ENCODE measurements at places on chromosomes 4 and X. TPM values are rescaled to one million over a fixed set of nuclear protein-coding genes. Genes with fewer than 3 reads are reported as not detected.

The AMER1 gene
- 1.9 TPM for total RNA-seq

DNA sequence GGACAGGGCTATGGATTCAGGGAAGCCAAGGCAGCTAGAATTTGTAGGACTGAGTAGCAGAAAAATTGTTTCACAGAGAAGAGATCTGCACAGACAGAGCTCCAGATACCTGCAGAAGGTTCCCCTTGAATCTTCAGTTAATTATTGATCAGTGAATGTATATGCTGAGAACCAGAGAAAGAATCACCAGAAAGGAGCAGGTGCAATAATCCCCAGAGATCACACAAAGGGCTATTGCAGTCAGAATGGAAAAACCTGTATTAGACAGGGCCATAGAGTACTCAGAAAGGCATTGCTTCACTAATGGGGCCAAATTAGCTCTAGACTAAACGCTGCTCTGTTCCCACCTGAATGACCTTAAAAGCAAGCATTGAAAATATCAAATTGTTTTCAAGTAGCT, 35.5 kb upstream of the SMAD1 start:
- no peak overlapping the region for H3K4me3 ChIP-seq
- H3K27ac ChIP-seq: no peak overlapping the region
- no peak for DNase-seq

The SMIM31 gene
- total RNA-seq: not detected

DNA sequence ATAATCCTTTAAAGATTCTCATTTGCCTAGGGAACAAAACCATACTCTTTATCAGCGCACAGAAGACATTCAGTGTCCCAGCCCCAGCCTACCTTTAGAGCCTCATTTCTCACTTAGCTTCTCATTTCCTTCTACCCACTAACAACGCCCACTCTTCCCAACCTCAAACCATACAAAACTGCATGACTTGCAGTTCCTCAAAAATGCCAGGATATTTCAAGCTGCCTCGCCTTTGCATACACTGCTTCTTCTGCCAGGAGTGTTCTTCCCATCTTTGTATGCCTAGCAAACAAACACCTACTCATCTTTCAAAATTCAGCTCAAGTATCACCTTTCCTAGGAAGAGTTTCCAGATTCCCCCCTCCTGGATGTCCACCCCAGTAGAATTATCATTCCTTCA, 129.9 kb upstream of the ADGRL3 start:
- H3K4me1 ChIP-seq: no peaks in the 10 kb centered on the region
- H3K36me3 ChIP-seq: no peaks in the 10 kb centered on the region
- no peak overlapping the region for H3K4me3 ChIP-seq
- H3K27ac ChIP-seq: no peak overlapping the region
- DNase-seq: no peak

All from HFFc6 (cell line).